ENCODE measurements at places on chromosomes 11 and 22. TPM values are rescaled to one million over a fixed set of nuclear protein-coding genes. Genes with fewer than 3 reads are reported as not detected.

Gene PRG3
- not detected for total RNA-seq

Gene BEST1
- total RNA-seq = 13.1 TPM

Gene SCT
- not detected for total RNA-seq

Gene GLYAT
- total RNA-seq = not detected

Gene SEPTIN3
- total RNA-seq = under 0.01 TPM

Gene CRYBB3
- total RNA-seq = not detected
